ENCODE measurements at places on chromosomes 7 and 10. TPM values are rescaled to one million over a fixed set of nuclear protein-coding genes. Genes with fewer than 3 reads are reported as not detected.

SLC13A1 gene
- total RNA-seq, result not detected

SCART1 gene
- 3.1 TPM for total RNA-seq

CCM2 gene
- 39.2 TPM for total RNA-seq

CUTC gene
- total RNA-seq, result 8.5 TPM

TMEM140 gene
- 3.0 TPM for total RNA-seq

LRRD1 gene
- total RNA-seq, result under 0.01 TPM

RTKN2 gene
- total RNA-seq, result 7.2 TPM

LRRC4 gene
- under 0.01 TPM for total RNA-seq

FKBP6 gene
- not detected for total RNA-seq

MOGAT3 gene
- not detected for total RNA-seq

NRG3 gene
- under 0.01 TPM for total RNA-seq

CYTH3 gene
- 27.6 TPM for total RNA-seq

OR2A12 gene
- not detected for total RNA-seq

ECHS1 gene
- total RNA-seq, result 62.7 TPM

ZNF804B gene
- not detected for total RNA-seq

GBX1 gene
- total RNA-seq, result not detected

PLEKHS1 gene
- not detected for total RNA-seq

ATRNL1 gene
- total RNA-seq, result not detected

RNF32 gene
- total RNA-seq, result 0.14 TPM

TUBB8 gene
- total RNA-seq, result not detected

FFAR4 gene
- total RNA-seq, result not detected

NAT16 gene
- total RNA-seq, result not detected

PLAC9 gene
- total RNA-seq, result 0.29 TPM

PLEKHA8 gene
- total RNA-seq, result 12.7 TPM

HDAC9 gene
- 10.3 TPM for total RNA-seq

CYP2C8 gene
- not detected for total RNA-seq

GPRIN2 gene
- total RNA-seq, result not detected

PRSS2 gene
- not detected for total RNA-seq

CEP41 gene
- 23.5 TPM for total RNA-seq

PRR15 gene
- total RNA-seq, result 0.43 TPM

PODXL gene
- 0.88 TPM for total RNA-seq

GPR26 gene
- not detected for total RNA-seq

CLCN1 gene
- not detected for total RNA-seq

GDF2 gene
- total RNA-seq, result 0.14 TPM

TWIST1 gene
- 34.4 TPM for total RNA-seq

ASAH2 gene
- 0.72 TPM for total RNA-seq

ZNHIT1 gene
- 76.6 TPM for total RNA-seq

CALCR gene
- 0.14 TPM for total RNA-seq

NOC3L gene
- total RNA-seq, result 18.4 TPM

EGFR gene
- total RNA-seq, result 99.8 TPM

CALHM3 gene
- total RNA-seq, result not detected

PRKCQ gene
- total RNA-seq, result 0.14 TPM

PLXNA4 gene
- 1.9 TPM for total RNA-seq

ASZ1 gene
- not detected for total RNA-seq

LLCFC1 gene
- total RNA-seq, result not detected

UBE3C gene
- total RNA-seq, result 140 TPM

CELF2 gene
- 2.7 TPM for total RNA-seq

CASTOR2 gene
- total RNA-seq, result 10.1 TPM

CRHR2 gene
- not detected for total RNA-seq

GPR15LG gene
- not detected for total RNA-seq

BMPR1A gene
- 46.6 TPM for total RNA-seq

ZDHHC6 gene
- total RNA-seq, result 34.6 TPM

FUOM gene
- 10.1 TPM for total RNA-seq
